ENCODE measurements at places on chromosomes 12 and 14. TPM values are rescaled to one million over a fixed set of nuclear protein-coding genes. Genes with fewer than 3 reads are reported as not detected.

- no peak for DNase-seq
Measured at GRCh38 chr14:23441076-23441475, 5.6 kb upstream of the MYH7 start.

DNA sequence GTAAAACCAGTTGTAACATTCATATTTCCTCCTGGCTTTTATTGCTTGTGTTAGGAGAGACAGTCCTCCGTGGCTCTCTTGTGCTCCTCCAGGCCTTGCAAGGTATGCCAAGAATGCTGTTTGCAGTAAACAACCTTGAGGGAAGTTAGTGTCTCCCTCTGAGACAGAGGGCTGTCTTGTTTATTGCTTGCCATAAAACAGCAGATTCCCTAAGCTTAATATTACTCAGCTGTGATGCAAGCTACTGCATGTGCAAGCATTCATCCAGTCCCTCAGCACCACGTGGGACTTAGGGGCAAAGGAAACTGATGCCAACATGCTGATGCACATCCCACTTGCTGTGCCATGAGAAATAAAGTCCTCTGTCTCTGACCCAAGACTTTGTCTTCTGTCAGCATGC, 6.6 kb downstream of the POMT2 start:
- DNase-seq, result no peak

DNA sequence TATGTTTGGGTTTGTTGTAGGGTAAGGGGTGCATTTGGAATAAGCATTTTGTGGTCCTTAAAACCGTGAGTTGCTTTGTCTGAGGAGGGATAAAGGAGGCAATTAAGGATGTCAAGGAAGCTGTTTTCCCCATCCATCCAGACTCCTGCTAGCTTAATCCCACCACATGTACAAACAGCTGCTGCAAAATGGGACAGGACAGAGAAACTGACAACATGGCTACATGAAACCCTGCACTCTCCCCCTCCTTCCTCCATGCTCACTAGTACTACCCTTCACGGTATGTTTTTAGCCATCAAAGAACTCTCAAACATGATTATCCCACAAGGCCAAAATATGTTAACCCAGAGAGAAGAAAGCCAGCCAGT, 20.6 kb downstream of the ST8SIA1 start:
- DNase-seq, result no peak

- no peak for DNase-seq
Measured at GRCh38 chr14:99598774-99599173, 5.2 kb downstream of the CCDC85C start.

DNA sequence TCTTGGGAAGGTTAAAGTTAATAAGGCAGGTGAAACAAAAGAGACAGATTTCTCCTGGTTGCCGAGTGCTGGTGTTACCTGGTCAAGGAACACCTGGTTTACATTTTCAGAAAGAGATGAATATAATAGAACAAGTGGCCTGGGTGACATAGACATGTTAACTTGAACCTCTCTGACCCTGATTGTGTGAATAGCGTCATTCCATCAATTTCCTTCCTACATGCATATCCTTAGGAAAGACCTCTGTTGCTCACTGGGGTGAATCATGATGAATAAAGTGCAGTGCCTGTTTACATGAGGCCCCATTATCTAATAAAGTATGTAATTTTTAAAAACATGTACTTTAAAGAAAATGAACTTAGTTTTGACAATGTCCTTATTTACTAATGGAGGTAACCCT, 1822.9 kb upstream of the FLRT2 start:
- DNase-seq, result no peak

DNA sequence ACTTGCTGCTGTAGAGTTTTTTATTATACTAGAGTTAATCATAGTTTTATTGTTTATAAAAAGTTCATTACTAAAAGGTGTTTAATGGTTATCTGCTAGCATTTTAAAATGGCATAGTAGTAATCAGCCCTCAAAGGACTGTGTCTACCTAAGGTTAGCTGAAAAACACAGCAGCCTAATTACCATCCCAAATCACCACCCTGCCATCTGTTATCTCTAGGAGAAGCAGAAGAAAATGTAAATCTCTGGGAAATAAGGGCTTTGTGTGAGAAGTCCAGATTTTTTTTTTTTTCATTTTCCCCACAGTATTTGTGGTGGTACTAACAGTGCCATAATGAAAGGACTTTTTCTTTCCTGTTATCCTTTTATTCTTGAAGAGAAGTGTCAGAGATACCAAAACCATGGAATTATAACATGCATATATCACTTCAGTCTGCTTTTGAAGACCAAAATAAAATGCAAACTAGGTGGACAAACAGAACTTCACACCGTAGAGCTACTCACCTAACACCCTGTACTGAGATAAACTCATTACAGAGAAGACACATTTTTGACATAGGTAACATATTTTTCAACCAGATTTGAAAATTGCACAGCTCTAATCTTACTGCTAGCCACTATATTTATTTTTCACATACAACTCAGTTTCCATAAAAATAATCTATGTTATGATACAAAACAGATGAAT, 876.2 kb downstream of the C12orf50 start:
- DNase-seq, result no peak

DNA sequence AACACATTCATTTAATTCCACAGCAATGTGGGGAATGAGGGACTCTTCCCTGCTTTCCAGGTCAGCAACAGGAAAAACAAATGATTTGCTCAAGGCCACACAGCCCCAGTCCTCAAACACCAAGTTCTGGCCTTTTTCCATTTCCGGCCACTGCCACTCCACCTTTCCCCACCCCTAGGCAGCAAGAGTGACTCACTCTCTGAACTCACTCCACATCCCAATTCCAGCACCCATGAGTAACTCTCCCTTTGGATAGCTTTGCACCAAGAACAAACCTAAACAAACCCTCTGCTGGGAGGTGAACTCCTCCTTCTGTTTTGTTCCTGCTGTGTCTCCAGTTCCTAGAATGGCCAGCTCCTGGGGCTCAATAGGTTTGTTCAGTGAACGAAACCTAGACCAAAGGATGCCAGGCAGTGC, 30.4 kb upstream of the PLEKHG6 start:
- DNase-seq, result peak; percentile 85

The GLIPR1L1 gene
- total RNA-seq, result not detected

All from upper lobe of left lung (tissue), 6 donors.